Daoy (cell line): ENCODE measurements at places on chromosomes 6 and 20. TPM values are rescaled to one million over a fixed set of nuclear protein-coding genes. Genes with fewer than 3 reads are reported as not detected.

OARD1 gene
- total RNA-seq = 28.8 and 29.0 TPM in 2 replicates

C6orf163 gene
- 0.15 and 0.63 TPM in 2 replicates for total RNA-seq

ZSCAN31 gene
- 27.6 and 36.1 TPM in 2 replicates for total RNA-seq

SERPINB1 gene
- total RNA-seq = 1.4 and 3.7 TPM in 2 replicates

SRMS gene
- total RNA-seq = not detected in 2 replicates

PRDM13 gene
- total RNA-seq = 2.3 and 3.4 TPM in 2 replicates

BTBD3 gene
- total RNA-seq = 21.7 and 24.7 TPM in 2 replicates

CLPSL1 gene
- not detected in 2 replicates for total RNA-seq

C6orf120 gene
- 48.4 and 60.8 TPM in 2 replicates for total RNA-seq

KIF25 gene
- not detected in 2 replicates for total RNA-seq

TOP1 gene
- total RNA-seq = 15.0 and 15.2 TPM in 2 replicates

GGTLC1 gene
- total RNA-seq = not detected in 2 replicates

LZTS3 gene
- total RNA-seq = 1.1 and 3.2 TPM in 2 replicates
